AG04449 (cell line): ENCODE measurements at places on chromosomes 4 and X.

GRCh38 chr4:48190839-48191238 lies 56.8 kb upstream of the TXK start:
- DNase-seq = no peak

- no peak for DNase-seq
Observed at GRCh38 chrX:109638158-109638557, 13.2 kb upstream of the KCNE5 start.

GRCh38 chrX:136397001-136397400 lies 90.7 kb upstream of the BRS3 start:
- DNase-seq = no peak

- DNase-seq = no peak
Observed at GRCh38 chrX:77925764-77926163, 15.3 kb downstream of the ATP7A start.

GRCh38 chr4:25878676-25879075 lies 15.9 kb upstream of the SEL1L3 start:
- DNase-seq = no peak

DNA sequence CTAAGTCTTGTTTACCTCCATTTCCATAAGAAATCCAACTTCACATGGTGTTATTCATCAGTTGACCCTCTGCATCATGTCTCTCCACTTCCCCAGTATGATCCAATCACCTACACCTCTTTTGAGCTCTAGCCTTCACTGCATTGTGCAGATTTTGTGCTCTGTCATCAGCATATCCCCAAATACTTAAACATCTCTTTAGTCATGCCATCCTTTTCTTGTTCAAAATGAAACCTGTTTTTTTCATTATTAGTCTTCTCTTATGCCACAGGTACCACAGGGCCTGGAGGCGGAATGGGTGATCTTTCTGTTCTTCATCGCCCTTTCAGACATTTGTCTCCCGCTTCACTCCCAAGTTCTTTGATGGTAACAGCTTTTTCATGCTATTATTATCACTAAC lies 382.7 kb upstream of the GALNTL6 start:
- no peak for DNase-seq

GRCh38 chrX:47030339-47030738 lies 47.9 kb upstream of the RGN start:
- DNase-seq = peak; percentile 19

GRCh38 chr4:71533121-71533520 lies 194.3 kb downstream of the SLC4A4 start:
- DNase-seq = no peak

- peak; percentile 10 for DNase-seq
Observed at GRCh38 chr4:120517966-120518365, 404.6 kb downstream of the PRDM5 start.

- DNase-seq = no peak
Observed at GRCh38 chr4:180900781-180901180, 1342.4 kb upstream of the TENM3 start.

- DNase-seq = no peak
Observed at GRCh38 chr4:142356801-142357200, 489.3 kb downstream of the INPP4B start.

GRCh38 chrX:108134724-108135123 lies 43.1 kb downstream of the ATG4A start:
- no peak for DNase-seq

DNA sequence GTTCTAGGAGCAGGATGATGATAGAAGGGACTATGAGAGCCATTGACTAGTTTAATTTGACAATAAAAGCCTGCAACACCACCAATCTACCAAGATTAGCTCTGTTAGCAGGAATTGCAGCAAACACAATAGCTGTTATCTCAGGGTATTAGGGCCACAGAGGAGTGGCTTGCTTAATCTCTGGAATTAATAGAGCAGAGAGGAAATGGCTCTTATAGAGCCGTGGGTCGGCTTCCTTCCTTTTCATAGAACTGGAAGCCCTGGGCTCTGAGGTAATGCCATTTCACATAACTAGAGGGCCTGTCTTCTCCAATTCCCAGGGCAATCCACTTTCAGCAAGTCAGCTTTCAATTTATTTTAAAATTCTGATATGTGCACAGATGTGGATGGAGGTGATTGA lies 83.0 kb downstream of the MAMLD1 start:
- DNase-seq = no peak

GRCh38 chr4:121950680-121951520 lies 960 bp downstream of the TRPC3 start:
- DNase-seq = no peak

- DNase-seq = no peak
Observed at GRCh38 chr4:77095101-77095821, 19.5 kb upstream of the CCNI start.

DNA sequence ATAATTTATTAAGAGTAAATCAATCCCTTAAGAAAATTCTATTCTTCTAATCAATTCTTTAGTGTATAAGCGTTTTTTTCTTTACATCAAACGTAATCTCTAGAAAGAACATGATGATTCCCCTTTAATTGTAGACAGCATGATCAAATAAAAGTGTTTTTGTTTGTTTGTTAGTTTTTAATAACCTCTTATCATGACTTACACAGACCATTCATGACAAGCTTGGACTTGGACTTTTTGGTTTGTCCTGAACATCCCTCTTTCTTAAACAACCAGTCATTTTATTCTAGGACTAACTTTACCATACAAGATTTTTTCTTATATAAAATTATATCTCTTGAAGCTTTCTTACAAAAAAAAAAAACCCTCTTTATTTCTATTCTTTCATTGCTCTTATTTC lies 344.6 kb upstream of the SPOCK3 start:
- no peak for DNase-seq

DNA sequence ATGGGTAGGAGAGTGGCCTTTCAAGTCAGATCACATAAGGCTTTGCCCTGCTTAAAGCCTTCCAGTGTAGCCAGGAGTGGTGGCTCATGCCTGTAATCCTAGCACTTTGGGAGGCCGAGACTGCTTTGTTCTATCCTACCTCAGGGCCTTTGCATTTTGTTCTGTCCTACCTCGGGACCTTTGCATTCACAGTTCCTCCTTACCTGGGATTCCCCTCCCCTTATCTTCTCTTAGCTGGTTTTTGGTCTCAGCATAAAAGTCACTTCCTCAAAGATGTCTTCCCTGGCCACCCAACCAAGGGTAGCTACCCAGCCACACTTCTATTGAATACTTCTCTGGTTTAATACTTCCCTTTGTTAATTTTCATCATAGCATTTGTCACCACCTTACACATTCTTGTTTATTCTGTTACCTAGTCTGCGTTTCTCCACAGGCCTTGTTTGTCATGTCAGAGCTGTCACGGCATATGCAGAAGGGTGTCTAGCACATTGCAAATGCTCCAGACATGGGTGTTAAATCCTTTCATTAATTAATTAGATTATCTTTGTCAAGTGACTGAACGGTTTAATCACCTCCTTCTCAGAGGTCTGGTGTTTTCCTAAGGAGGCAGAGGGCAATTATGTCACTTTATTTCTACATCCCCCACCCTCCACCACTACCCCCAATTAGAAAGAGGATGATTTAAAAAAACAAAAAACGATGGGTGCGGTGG lies 11.3 kb upstream of the SETD7 start:
- no peak for DNase-seq

DNA sequence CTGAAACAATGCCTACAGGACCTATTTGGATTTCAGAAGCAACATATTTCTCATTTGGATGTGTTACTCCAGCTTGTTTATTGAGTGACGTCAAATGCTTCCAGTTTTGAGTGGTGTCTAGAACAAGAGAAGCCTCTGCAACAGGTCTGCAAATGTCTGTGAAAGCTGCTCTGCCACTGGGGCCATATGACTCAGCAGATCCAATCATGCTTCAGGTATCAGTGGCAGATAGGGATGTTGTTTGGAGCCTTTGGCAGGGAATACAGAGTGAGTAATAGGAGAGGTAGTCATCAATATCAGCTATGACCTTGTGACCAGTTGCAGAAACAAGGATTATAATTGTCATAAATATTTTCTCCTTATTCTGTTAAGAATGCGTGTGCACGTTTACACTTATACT lies 141.1 kb upstream of the ZXDA start:
- DNase-seq = no peak

DNA sequence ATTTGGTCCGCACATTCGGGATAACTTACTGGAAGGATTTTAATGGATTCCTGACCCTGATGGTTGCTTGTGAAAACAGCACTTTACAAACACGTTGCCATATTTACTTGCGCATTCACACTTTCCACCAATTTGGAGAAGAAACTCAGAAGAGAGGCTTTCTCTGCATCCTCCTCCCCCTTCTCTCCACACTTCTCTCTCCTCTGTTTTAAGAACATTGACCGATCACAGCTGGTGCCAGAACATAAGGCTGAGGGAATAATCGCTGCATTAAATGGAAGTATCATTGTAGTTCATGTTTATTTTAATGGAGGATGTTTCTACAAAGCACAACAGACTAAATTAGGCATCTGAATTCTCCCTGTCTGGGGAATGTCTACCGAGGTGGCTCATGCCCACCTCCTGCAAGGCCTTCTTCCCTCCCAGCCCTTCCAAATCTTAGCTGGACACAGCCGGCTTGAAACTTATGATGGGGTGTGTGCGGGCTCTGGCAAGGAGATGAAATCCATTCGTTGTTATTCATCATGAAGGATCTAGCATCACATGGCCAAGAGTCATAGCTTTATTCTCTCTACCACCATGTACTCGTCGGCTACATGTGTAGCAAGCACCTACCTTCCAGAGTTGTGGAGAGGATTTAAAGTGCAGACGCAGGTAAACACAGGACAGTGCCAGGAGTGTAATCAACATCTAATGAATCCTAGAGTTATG lies 204.1 kb downstream of the LDB2 start:
- DNase-seq = no peak

GRCh38 chr4:99586797-99587196 lies 12.2 kb downstream of the MTTP start:
- DNase-seq = no peak

- DNase-seq = no peak
Observed at GRCh38 chrX:52424656-52425055, 55.8 kb downstream of the XAGE2 start.

- DNase-seq = no peak
Observed at GRCh38 chr4:154616731-154617130, 4.3 kb upstream of the FGG start.

DNA sequence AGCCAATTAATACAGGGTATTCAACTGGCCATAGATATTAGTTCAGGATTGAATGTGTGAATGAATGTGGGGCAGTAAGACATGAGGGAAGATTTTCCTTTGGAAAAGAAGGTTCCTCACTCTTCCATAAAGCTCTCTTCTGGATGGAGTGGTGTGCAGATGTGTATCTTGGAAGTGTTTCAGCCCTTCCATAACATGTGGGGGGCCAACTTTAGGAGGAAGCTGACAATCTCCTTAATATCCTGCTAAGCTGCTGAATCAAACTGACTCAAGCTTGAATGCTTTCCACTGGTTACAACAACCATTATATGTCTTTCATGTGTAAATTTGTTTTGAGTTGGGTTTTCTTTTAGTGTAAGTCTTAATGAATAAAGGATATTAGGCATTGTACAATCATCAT lies 40.3 kb downstream of the FANCB start:
- DNase-seq = no peak

GRCh38 chr4:52915730-52916300 lies 53.7 kb downstream of the RASL11B start:
- no peak for DNase-seq

GRCh38 chr4:140971077-140971792 lies 162.0 kb downstream of the RNF150 start:
- DNase-seq = no peak

DNA sequence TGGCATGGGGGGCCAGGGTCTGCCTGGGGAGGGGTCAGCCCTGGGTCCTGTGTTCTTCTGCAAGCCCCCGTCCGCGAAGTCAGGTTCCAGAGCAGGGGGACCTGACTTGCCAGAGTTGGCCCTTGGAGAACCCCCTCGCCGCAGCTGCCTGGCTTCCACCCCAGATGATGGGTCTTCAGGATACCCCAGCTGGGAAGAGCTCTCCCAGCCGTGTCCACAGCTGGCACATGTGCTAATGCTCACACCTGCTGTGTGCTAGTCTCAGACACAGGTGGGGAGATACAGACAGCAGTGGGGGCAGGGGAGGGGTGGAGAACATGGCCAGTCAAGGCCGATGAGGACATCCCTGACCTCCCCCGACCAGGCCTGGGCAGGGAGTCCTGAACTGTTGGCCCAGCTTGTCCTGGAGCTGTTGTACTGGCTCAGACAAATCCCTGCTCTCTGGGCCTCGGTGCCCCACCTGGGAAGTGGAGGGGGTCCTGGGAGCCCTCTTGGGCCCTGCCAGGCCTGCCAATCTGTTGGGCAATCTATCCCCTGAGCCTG lies 3.5 kb downstream of the ADRA2C start:
- no peak for DNase-seq

GRCh38 chr4:128810331-128810870 lies 901 bp downstream of the JADE1 start:
- DNase-seq = no peak

DNA sequence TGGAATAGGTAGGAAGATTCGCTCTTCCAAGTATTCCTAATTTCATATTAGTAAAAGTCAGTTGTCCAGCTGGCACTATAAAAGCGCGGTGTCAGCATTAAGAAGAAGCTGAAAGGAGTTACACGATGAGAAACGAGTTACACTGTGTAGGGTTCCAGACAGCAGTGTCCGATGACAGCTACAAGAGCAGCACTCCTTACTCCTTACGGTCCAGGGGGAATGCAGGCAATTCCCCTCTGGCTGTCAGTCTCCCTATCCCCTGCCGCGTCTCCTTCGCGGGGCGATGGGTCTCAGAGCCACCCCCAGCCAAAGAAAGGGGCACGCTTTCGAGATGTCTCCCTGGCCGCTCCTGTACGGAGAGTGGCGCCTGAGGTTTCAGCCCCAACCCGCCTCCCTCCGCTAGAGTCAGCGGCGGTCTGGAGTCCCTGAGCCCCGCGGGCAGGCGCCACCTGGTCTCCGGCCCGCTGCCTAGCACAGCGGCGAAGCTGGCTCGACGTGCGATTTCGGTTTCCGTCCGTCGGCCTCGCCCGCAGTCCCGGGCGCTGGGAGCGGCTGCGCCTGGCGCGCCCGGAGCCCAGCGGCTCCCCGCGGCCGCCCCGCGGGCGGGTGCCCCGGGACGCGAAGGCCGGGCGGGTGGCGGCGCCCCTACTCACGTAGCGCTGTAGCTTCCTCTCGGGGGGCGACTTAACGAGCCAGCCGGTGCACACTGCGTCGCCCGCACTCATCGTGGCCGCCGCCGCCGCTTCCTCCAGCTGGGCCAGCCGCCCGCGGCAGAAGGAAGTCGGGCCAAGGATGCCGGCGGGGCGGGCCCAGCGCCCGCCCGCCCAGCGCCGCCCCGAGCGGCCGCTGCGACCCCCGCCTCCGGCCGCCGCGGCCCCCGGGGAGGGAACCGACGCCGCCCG lies at the start of gene GAB3:
Gene GAB3 (minus strand): TSS at position 777 of the 902 bp plus-strand sequence. CDS start 52 bp downstream, at position 725.
- no peak for DNase-seq

DNA sequence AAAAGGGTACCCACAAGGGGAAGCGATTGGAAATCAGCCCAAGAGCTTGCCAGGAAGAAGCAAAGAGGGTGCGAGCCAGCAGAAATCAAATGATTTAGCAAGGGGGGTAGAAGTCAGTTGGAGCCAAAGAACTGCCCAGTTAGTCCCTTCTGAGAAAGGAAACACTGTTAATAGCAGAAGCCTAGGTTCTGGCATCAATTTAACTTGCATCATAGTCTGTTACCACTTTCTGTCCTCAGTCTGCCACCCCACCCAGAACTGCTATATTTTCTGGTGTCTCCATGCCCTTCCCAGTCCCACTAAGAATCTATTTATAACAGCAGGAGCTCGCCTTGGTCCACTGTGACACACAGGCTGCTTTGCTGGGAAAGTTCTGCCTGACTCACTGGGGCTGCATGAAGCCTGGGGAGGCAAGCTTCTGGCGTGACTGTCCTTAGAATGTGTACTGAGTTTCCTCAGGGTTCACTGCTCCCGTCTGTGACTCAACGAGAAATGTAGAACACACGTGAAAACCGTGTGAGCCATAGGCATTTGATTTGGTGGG lies 157.8 kb upstream of the TTC29 start:
- DNase-seq = peak; percentile 91

GRCh38 chr4:132227151-132227856 lies 921.8 kb upstream of the PCDH10 start:
- no peak for DNase-seq
